ENCODE measurements at places on chromosomes 2 and 18.
A peak's percentile ranks its signal among the peaks of the same experiment; 100 is the strongest.

DNA sequence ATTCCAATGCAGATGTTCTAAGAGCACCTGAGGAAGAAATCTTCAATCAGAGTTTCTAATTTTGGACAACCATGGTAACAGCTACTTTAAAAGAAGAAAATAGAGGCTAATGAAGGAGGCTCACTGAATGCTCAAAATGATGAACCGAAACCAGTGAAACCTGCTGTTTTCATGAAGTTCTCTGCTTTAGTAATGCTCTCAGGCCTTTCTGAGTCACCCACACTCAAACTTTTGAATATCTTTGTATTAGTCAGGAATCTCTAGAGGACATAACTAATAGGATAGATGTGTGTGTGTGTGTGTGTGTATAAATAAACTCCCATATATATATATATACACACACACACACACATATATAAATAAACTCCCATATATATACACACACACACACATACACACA lies 76.9 kb upstream of the RIT2 start:
- DNase-seq, result no peak

GRCh38 chr2:122191331-122191730 lies 435.9 kb downstream of the TSN start:
- peak; percentile 89 for DNase-seq

GRCh38 chr2:102046135-102046986 lies 54.6 kb downstream of the IL1R2 start:
- no peak for DNase-seq

DNA sequence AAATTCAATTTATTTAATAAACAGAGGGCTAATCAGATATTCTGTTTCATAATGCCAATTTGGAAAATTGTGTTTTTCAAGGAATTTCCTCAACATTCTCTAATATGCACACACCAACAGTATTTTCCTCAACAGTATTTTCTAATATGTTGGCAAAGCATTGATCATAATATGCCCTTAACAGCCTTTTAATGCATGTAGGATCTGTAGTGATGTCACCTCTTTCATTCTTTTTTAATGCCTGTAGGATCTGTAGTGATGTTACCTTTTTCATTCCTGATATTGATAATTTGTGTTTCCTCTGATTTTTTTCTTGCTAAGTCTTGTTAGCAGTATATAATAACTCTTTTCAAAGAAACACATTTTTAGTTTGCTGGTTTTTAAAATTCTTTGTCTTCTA lies 15.9 kb downstream of the VWA3B start:
- DNase-seq, result no peak

DNA sequence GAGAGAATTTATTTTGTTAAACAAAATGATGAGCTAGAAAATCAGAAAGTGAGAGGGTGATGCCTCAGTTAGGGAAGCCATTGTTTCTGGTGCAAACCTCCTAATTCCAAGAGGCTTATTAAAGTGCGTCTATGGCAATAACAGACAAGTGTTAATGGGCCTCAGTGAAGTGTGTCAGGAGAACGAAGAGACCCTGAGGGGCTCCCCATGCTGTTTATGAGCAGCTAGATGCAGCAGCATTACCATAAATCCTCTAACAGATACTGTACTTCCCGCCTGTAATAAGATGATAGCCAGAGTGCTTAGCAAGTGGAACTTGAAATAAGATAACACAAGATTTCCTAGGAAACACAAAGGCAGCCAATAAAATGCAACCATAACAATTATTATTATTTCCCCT lies 157.4 kb downstream of the MYT1L start:
- DNase-seq, result no peak

DNA sequence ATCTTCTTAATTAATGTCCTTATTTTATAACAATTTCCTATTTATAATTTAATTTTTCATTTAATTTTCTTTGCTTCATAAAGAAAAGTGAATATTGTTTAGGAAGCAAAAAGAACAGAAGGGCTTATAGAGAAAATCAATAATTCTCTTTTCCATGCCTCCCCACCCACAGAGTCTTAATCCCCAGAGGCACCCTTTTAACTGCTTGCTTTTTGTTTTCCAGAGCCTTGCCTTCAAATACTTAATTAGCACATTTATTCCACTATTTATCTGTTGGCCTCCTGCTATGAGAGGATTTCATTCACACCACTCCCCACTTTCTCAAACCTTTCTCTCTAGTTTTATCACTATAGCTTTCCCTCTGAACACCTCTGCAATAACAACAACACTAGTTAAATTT lies 373.6 kb downstream of the MBD2 start:
- no peak for DNase-seq

DNA sequence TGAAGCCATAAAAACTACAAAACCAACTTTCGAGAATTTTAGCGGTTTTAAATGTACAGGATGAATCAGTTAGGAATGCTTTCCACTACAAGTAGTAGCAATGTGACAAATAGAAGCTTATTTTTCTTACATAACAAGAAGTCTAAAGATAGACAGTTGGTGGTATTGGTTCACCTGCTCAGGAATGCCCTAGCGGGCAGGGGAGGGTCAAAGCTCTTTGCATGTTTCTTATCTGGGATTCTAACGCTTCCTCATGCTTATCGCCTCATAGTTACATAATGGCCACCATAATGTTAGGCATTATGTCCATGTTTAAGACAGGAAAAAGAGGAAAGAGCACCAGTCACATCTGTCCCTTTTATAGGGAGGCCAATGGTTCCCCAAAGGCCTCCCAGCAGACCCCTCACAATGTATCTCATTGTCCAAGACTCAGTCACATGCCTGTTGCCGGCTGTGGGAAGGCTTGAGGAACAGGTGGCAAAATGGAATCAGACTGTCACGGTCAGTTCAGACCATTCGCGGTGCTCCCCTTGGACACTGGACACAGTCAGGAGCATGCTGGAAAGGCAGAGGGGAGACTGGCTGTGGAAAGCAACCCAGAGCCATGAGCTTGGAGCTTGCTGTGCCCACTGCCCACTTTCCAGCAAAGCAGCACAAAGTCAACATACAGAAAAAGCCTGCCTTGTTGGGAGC lies 69.4 kb upstream of the ODC1 start:
- no peak for DNase-seq

DNA sequence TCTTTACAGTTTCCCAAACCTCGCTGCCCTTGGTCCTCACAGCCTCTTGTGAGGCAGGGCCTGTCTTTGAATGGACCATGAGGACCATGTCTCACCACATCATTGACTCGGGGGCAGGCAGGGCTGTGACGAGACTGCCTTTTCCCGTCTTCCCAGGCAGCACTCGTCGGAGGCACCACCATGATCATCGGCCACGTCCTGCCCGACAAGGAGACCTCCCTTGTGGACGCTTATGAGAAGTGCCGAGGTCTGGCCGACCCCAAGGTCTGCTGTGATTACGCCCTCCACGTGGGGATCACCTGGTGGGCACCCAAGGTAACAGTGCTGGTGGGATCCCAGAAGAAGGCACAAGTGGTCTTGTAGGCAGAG lies 45.7 kb upstream of the MAPRE3 start:
- DNase-seq, result no peak

- no peak for DNase-seq
These were observed 72.5 kb upstream of the ID2 start for GRCh38 chr2:8609357-8609811.

DNA sequence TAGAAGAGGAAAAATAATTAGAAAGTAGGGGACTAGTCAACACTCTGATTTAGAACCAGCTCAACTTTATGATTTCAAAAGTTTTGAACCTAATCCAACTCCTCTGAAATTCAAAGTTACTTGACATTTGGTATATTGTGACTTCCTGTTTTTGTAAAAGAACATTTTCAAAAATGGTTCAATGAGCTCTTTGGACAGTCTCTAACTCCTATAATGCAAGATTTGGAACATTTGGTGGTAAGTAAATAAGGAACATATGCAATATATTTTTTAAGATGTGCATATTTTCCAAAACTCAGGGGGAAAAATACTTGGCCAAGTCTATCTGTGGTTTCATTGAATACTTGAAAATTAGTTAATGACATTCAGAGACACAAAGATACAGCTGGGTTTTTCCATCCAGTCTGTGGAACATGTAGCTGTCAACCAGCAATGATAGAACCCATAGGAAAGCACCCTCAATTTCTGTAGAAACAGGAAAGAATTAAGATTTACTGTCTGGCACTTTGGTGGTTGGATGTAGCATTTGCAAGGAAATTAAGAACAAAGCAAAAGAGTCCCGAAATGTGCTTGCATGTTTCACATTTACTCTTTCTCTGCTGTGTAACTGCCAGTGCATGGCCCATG lies 17.0 kb upstream of the ANKRD44 start:
- peak; percentile 40 for DNase-seq

GRCh38 chr2:159712143-159712928 lies at the start of gene MARCHF7:
MARCHF7 (plus strand) TSS chr2:159712506; CDS start chr2:159729023, 16,517 bp downstream.
- peak; percentile 98 for DNase-seq

DNA sequence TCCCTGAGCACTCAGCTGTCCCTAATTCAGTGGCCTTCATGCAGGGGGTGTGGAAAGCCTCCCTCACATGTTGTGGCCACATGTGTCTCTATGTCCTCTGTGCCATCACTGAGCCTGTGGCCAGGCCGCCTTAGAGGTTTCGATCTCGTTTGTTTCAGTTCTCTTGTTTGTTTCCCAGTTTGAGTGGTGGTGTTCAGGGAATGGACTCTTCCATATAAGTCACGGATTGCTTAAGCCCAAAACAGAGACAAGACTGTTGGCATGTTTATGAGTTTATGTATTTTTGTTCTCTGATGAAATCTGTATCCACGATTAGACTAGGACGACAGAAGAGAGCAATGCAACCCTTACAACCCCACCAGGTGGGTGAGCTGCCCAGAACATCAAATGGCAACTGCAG lies 134.5 kb downstream of the CCBE1 start:
- no peak for DNase-seq

DNA sequence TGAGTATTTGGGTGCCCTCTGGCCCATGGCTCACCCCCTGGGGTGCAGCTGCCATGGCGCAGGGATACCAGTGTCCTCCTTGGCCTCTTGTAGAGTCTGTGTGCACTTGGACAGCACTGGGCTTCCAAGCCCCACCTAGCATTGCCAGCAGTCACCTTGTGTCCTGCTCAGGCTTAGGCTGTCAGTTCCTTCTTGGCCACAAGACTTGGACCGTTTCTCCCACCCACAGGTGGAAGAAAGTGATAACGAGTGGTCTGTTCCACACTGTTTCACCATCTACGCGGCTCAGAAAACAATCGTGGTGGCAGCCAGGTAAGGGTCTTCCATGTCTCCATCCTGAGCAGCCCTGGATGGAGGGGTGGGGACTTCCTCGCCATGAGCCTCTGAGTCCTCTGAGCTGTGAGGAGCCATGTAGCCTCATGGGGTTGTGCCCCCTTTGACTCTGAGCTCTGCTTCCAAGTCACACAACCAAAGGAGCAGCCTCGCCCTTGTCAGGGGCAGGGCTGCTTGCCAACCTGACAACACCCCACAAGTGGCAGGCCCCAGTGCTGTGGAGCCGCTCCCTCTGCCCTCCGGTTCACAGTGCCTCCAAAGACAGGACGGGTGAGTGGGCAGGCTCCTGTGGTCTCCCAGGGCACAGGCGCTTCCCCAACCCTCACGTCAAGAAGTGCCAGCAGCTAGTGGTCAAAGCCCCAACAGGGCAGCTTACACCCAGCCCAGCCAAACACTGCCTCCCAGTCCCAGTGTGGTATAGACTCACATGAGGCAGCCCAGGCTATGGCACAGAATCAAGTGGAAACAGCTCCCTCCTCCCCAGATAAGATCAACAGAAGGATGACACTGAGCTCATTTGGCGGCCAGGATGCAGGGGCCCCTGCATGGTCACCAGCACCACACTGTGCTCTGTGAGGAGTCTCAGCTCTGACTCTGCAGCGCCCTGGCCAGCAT lies 18.4 kb downstream of the STK25 start:
- peak; percentile 83 for DNase-seq

- no peak for DNase-seq
These were observed 69.8 kb upstream of the DTNA start for GRCh38 chr18:34640276-34640675.

DNA sequence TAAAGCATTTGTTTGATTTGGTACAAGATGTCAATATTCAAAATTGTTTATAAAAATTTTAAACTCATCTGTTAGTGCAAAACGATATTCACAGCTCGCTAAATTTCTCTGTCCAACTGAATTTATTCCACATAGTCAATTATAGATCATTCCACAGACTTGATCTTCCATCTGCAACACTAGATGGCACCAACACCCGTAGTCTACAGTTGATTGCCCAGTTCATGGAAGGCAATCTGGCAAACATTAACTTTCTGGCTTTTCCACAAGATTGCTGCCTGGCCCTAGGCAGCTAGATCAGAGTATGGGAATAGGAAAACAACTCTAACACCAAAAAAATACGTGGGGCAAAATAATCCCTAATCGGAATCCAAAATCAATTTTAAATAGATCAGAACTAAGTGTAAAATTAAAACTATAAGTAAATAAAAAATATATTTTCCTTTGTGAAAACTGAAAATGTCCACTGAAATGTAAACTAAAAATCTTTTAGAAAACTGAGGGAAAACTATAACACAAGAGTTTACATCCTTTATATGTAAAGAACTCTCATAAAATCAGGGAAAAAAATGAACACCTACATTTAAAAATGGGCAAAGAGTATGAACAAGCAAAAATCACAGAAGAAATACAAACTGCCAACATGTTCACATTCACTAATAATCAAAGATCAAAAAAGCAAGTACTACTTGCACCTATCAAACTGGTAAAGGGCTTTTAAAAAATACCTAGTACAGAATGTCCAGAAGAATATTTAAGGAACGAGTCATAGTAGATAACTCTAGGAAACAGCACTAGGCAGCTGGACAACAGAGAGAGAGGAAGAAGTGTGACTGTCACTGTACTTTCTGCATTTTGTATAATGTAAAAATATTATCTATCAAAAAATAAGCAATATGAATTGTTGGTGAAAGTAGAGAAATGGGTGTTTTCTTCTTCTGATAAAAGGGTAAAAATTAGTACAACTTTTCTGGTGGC lies 35.0 kb downstream of the RTN4 start:
- peak; percentile 80 for DNase-seq

DNA sequence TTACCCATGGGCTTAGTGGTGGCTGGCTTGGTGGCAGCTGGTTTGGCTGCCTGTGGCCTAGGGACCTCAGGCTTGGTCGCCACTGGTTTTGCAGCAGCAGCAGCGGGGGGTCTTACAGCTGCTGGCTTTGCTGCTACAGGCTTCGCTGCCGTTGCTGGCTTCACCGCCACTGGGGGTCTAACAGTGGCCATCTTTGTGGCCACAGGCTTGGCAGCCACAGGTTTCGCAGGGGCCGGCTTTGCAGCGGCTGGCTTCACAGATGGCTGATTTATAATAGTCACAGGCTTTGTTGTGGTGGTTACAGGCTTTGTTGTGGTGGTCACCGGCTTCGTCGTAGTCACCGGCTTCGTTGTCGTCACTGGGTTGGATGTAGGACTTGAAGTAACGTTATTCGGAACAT lies 77.8 kb downstream of the COL6A3 start:
- no peak for DNase-seq
